Fibroblast of lung (primary cell): ENCODE measurements at places on chromosomes 13 and 19. TPM values are rescaled to one million over a fixed set of nuclear protein-coding genes. Genes with fewer than 3 reads are reported as not detected.
A peak's percentile ranks its signal among the peaks of the same experiment; 100 is the strongest.

ZNF730 gene
- polyA plus RNA-seq, result 0.66 and 1.4 TPM in 2 replicates

KIR2DL3 gene
- not detected in 2 replicates for polyA plus RNA-seq

ADPRHL1 gene
- 0.59 and 0.62 TPM in 2 replicates for polyA plus RNA-seq

DCT gene
- polyA plus RNA-seq, result not detected in 2 replicates

OR7D2 gene
- polyA plus RNA-seq, result 0.02 TPM in 1 of 2 replicates, not detected in the other

PTH2 gene
- not detected in 2 replicates for polyA plus RNA-seq

TMC4 gene
- polyA plus RNA-seq, result 0.25 and 0.59 TPM in 2 replicates

DHRS12 gene
- polyA plus RNA-seq, result 3.6 and 5.7 TPM in 2 replicates

SHISA7 gene
- polyA plus RNA-seq, result not detected in 2 replicates

KLK3 gene
- not detected in 2 replicates for polyA plus RNA-seq

CBY2 gene
- not detected in 2 replicates for polyA plus RNA-seq

DNA sequence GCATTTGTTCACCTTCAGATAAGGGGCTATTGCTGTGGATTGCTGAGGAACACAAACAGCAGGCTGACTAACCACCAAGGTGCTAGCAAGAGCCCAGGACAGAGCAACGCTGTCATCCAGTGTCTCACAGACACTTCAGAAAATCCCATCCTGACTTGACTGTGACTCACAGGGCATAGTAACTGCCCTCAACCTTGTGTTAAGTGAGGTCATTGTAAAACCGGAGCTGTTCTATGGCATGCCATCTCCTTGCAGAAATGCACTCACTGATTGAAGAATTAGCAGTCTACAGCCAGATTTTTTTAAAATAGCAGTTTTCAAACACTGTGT, 51.1 kb downstream of the TNFRSF19 start:
- DNase-seq, result peak; percentile 79

DNA sequence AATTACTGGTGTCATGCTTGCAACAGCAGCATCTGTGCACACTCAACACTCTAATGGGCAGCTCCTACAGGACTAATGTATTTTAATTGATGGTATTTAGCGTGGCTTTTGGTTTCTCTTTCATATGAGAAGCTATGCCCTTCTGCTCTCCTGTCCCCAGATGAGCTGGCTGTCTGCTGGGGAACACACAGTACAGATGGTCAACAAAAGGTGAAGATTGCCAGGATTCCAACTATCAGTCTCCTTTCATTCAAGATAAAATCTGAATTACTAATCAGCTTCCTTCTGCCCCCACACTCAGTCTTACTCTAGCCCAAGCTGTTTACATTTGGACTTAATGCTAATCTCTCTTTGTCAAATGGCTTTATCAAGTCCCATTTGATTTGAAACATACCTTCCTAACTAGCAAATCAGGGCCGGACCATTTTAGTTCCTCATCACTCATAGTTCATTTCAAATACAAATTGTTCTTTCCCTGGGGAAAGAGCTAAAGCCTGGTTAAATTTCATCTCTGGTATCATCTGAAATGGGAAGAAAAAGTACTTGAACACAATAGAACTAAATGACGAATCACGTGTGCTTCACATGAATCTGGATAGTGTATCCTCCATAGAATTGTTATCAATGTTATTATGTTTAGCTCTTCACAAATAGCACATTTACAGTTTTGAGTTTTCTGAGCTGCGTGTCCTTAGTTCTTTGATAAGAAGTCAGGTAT, 988.0 kb downstream of the PCDH17 start:
- DNase-seq, result peak; percentile 9

DNA sequence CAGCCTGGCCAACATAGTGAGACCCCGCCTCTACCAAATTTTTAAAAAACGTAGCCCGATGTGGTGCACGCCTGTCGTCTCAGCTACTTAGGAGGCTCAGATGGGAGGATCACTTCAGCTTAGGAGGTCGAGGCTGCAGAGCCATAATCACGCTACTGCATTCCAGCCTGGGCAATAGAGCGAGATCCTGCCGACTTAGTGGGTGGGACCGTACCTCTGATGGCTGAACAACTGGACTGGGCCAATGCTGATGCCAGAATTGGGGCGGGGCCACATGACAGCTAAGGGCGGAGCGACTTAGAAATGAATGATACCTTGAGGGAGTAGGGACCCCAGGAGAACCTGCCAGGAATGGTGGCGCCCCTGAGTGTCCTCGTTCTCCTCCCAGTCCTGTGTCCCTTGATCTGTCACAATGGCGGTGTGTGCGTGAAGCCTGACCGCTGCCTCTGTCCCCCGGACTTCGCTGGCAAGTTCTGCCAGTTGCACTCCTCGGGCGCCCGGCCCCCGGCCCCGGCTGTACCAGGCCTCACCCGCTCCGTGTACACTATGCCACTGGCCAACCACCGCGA, 3.6 kb downstream of the LTBP4 start:
- no peak for DNase-seq

DNA sequence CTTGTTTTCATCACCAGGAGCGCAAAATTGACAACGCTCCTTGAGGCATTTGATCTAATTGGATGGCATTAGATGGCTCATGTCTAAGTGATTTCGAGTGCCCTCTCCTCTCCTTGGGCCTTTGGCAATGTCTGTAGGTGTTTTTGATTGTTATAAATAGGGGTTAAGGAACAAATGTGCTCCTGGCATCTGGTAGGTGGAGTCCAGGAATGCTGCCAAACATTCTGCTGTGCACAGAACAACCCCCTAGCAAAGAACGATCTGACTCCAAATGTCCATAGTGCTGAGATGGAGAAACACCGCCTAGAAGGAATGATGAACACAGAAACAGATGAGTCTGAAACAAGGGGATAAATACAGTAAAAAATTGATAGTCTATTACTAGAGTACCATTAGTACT, 68.0 kb upstream of the C1QTNF9B start:
- no peak for DNase-seq

GRCh38 chr13:92461402-92461801, 765.2 kb upstream of the GPC6 start:
- DNase-seq, result no peak

DNA sequence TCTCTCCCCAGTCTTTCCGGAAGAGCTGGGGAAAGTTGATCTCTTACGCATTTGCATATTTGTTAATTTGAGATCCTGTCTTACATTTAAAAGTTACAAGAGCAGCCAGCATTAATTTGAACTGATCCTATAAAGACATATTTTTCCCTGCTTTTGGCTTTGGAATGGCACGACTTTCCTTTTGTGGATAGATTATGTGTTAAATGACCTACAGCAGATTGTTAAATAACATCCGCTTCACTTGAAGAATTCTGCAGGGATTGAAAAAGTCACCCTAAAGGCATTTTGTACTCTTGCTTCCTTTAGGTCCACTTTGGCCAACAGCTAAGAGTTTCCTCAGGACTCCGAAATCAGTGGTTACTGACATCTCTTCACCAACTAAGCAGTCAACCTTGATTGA, 334.0 kb downstream of the TBC1D4 start:
- no peak for DNase-seq

DNA sequence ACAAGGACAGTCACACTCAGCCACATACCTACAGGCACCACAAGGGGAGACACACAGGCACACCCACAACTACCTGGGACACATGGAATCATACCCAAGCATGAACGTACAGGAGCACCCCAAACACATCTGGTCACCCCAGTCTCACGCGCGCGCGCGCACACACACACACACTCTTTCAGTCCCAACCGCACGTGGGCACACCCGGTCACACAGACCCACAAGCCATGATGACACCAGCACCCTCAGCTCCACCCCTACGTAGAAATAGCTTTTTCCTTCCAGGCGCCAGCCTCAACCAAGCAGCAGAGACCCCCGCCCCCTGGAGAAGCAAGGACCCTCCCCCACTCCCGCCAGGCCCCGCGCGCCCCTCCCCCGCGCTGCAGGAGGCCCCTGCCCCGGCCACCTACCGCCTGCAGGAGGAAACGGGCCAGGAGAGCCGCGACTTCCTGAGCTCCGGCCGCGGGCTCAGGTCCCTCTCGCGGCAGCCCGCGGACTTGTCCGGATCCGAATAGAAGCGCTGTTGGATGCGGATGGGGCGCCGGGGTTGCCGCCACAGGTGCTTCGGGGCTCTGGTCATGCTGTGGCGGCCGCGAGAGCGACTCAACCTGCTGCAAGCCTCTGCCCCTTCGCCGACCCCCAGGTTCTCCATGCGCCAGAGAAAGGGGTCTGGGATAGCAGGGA, 6.4 kb upstream of the PDE4C start:
- DNase-seq, result no peak

DNA sequence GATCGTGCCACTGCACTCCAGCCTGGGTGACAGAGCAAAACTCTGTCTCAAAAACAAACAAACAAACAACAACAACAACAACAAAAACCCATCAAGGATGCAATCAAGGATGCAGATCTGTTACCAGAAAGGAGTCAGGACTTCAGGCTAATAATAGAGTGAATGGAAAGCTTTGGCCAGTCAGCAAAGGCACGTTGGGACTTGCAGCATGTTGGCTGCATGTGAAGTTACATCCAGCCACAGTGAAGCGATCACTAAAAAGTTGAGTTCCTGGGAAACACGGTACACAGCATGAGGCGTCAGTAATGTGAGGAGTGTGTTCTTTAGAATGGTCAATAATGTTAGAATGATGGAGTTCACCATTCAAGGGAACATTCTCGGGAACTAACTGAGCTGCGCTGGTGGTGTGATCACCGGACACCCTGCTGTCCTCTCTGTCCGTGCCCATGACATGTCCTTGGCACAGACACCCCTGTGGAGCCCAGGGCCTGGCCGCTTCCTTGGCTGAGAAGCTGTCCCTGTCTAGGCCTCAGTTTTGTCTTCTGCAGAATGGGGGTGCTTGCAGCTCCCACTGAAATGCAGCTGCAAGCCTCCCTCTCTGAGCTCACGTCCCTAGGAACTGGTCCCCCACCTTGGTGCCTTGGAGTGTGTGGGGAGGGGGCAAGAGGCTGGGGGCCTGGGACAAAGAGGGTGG, 2.3 kb upstream of the LGALS7B start:
- DNase-seq, result no peak

DNA sequence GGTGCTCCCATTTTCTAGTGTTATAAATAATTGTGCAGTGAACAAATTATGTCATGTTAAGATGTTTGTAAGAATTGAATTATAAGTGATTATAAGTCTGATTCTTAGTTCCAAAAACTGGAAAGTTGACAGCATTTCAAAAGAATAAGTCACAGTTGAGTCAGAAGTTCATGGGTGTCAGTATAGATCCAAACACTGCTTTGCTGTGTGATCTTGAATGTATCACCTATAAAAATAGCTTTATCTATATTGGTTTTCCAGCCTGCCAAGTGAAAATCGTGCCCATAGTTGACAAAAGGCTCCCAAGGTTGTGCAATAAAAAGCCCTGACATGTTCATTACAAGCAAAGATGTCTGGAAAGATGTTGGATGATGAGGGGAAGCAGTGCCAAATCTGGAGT, 336.0 kb downstream of the MTUS2 start:
- no peak for DNase-seq

GRCh38 chr19:2050349-2050990, 574 bp downstream of the MKNK2 start:
- no peak for DNase-seq

GRCh38 chr13:60575142-60575541, 178.1 kb downstream of the TDRD3 start:
- DNase-seq, result no peak

DNA sequence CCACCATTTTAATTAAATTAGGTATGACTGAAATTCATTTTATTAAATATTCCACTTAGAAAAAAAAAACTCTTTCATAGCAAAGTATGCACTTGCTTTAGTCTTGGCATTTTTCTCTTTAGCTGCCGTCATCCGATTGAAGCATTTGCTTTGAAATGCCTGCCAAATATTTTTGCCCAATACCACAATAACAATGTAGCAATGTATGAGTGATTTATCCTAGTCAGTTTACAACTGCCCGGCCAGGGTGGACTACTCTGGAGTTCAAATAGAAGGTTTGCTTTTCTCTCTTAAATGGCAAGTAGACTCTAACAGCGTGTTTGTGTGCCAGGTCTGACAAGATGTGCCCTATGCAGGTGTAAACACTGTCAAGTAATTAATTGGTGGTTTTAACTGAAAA, 675.3 kb upstream of the SGCG start:
- DNase-seq, result peak; percentile 22

DNA sequence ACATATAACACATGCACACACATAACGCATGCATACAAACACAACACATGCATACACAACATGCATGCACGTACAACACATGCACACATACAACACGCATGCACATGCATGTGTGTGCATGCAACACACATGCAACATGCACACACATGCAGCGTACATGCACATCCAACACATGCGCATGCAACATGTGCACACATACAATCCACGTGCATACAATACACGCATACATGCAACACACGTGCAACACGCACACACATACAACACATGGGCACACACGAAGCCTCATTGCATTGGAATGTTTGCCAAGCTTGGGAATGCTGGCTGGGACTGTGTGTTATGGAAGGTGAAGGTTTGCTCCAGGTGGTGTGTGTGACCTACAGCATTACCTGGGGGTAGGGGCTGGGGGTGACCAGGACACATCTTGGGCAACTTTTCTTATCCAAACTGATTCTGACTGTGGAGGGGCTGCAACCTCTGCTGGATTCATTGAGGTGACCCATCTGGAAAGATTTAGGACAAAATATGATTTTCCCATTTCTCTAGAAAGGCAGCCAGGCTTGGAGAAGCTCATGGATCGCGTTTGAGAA, 58.9 kb downstream of the SPACA7 start:
- no peak for DNase-seq

DNA sequence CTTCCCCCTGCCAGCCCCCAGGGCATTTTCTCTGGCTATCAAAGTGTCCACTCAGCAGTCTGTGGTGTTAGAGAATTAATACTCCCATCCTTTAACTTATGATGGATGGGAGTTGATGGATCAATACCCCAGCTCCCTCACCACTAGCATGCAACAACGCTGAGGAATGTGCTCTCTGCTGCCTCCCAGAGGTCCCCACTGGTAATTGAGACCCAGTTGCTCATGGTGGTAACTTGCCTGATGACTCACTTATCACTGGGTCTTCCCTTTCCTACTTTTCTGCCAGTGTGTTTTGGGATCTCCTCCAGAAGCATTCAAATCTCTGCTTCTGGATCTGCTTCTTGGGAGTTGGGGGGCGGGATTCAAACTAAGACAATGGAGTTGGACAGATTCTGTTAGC, 20.3 kb upstream of the CACNA1A start:
- DNase-seq, result peak; percentile 1

GRCh38 chr13:104286566-104287290, 1220.5 kb upstream of the SLC10A2 start:
- DNase-seq, result no peak

DNA sequence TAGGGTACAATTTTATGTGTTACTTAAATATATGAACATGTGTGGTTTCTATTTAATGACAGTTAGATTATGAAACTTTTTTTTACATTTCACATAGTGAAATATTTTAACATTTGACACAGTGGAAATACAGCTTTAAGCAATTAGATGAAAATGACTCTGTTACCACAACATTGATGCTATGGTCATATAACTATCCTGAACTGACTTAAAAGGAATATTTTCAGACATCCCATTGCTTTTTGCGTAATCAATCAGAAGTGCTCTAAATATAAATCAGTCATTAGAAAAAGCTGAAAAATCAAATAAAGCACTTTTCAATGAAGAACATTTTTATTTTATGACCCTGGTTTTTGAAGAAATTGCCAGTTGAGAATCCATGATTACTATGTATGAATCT, 80.3 kb downstream of the UFM1 start:
- DNase-seq, result no peak

GRCh38 chr13:33870046-33870668, 52.2 kb downstream of the RFC3 start:
- no peak for DNase-seq
